ENCODE measurements at places on chromosomes 2 and 18. TPM values are rescaled to one million over a fixed set of nuclear protein-coding genes. Genes with fewer than 3 reads are reported as not detected.

The PROKR1 gene
- total RNA-seq = 0.12 TPM

GRCh38 chr2:232491139-232491780 lies 3.6 kb upstream of the ECEL1 start:
- H3K4me1 ChIP-seq = no peaks in the 10 kb centered on the region
- no peak overlapping the region for H3K27ac ChIP-seq
- no peaks in the 10 kb centered on the region for H3K27me3 ChIP-seq
- DNase-seq = no peak
- H3K4me3 ChIP-seq = no peak overlapping the region

- peak overlapping the region; percentile 72 for H3K27ac ChIP-seq
- peaks cover 41% of the 10 kb centered on the region for H3K4me1 ChIP-seq
- no peak for DNase-seq
These were observed 52.6 kb downstream of the PMAIP1 start for GRCh38 chr18:59952283-59953007.

DNA sequence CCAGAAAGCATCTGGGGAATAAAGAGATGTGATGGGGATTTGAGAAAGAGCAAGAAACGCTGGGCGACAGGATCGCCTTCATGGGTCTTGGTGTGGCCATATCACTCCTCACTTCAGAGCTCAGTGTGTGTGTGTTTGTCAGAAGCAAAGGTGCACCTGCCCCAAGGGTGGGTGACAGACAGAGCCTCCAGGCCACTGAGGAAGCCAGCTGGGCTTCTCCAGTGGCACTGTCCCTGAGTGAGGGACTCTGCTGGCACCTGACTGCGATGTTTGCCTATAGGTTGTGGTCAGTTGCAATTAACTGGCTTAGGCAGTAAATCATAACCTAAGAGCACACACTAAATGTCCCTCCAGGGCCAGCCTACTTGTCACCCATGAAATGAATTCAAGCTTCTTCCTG lies 23.5 kb upstream of the GNAL start:
- no peak overlapping the region for H3K4me3 ChIP-seq
- H3K36me3 ChIP-seq = no peaks in the 10 kb centered on the region
- H3K27ac ChIP-seq = no peak overlapping the region
- H3K27me3 ChIP-seq = peaks cover 99% of the 10 kb centered on the region
- H3K4me1 ChIP-seq = no peaks in the 10 kb centered on the region
- no peak for DNase-seq

GRCh38 chr2:191601060-191601459 lies 76.9 kb upstream of the NABP1 start:
- H3K4me1 ChIP-seq = no peaks in the 10 kb centered on the region
- no peak for DNase-seq
- no peaks in the 10 kb centered on the region for H3K36me3 ChIP-seq

Data from PC-3 (cell line).